ENCODE measurements at places on chromosomes 13 and 19.
A peak's percentile ranks its signal among the peaks of the same experiment; 100 is the strongest.

GRCh38 chr19:1387684-1388636, 4.3 kb downstream of the NDUFS7 start:
- DNase-seq = no peak

GRCh38 chr19:49978324-49978723, 17.4 kb upstream of the SIGLEC11 start:
- no peak for DNase-seq

DNA sequence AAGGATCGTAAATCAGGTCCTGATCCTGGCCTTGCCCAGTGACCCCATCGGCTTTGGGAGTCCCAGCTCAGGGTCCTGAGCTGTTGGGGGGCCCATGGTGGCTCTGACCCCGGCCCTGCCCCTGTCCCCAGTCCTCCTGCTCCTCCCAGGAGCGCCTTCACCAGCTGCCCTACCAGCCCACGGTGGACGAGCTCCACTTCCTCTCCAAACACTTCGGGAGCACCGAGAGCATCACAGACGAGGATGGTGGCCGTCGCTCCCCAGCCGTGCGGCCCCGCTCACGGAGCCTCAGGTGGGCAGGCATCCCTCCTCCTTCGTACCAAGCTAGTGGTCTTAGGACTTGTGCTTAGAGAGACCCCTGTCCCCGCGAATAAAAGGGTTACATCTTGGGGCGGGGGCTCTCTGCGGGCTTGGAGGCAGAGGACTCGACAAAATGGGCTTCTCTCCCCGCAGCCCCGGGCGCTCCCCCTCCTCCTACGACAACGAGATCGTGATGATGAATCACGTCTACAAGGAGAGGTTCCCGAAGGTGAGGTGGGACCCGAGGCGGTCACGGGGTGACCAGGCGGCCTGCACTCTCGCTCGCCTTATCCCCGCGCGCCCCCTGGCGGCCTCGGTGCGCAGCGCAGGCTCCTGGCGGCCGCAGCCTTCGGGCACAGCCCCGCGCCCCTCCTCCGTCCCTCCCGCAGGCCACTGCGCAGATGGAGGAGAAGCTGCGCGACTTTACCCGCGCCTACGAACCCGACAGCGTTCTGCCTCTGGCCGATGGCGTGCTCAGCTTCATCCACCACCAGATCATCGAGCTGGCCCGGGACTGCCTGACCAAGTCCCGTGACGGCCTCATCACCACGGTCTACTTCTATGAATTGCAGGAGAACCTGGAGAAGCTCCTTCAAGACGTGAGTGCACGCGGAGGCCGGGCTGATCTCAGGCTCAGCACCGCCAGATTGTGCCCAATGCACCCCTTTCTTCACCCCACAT, 9.1 kb downstream of the MAST1 start:
- DNase-seq = peak; percentile 97

GRCh38 chr19:17200408-17201079, 14.6 kb upstream of the USE1 start:
- DNase-seq = no peak

GRCh38 chr19:49924004-49924880, 4.8 kb upstream of the ATF5 start:
- DNase-seq = no peak

DNA sequence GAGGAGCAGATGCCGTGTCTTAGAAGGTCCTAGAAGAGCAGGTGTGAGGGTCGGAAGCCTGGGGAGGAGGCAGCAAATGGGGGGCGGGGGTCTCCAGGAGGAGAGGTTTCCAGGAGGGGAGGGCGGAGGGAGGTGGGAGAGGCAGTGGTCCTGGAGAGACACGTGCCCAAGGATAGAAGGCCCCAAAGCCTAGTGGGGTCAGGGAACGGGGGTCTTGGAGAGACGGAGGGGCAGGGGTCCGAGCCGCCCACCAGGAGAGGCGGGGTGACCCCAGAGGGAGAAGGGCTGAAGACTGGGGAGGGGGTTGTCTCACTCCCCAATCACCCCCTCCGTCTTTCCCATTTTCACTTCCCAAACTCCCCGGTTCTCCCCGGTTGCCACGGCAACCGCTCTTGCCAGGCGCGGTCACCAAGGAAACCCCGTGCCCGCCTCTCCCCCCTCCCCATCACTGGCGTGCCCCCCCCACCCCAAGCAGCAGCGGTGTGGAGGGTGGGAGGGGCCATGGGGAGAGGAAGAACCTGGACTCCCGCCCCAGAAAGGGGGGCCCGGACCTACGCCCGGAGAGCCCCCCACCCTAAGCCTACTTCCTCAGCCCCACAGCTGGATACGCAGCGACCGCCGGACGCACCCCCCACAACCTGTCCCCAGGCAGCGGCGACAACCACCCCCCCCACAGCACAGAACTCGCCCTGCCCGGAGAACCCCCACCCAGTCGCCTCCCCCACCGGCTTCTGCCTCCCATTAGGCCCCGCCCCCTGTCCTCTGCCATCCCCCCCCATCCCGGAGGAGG, 988 bp downstream of the LRRC4B start:
- DNase-seq = no peak

GRCh38 chr13:65488606-65489005, 1741.5 kb downstream of the PCDH9 start:
- DNase-seq = no peak

- no peak for DNase-seq
Measured at GRCh38 chr13:41835871-41836270, 125.0 kb downstream of the VWA8 start.

DNA sequence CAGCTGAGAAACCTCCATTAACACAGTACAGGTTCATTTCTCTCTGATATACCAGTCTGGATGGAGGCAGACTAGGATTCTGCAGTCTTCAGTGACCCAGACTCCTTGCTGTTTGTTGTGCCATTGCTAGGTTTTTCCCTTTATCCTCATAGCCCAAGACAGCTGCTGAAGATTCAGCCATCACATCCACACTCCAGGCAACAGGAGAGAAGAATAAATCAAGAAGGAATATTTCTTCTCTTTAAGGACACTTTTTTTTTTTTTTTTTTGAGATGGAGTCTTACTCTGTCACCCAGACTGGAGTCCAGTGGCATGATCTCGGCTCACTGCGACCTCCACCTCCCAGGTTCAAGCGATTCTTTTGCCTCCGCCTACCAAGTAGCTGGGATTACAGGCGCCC, 14.3 kb downstream of the CLPTM1 start:
- DNase-seq = no peak

DNA sequence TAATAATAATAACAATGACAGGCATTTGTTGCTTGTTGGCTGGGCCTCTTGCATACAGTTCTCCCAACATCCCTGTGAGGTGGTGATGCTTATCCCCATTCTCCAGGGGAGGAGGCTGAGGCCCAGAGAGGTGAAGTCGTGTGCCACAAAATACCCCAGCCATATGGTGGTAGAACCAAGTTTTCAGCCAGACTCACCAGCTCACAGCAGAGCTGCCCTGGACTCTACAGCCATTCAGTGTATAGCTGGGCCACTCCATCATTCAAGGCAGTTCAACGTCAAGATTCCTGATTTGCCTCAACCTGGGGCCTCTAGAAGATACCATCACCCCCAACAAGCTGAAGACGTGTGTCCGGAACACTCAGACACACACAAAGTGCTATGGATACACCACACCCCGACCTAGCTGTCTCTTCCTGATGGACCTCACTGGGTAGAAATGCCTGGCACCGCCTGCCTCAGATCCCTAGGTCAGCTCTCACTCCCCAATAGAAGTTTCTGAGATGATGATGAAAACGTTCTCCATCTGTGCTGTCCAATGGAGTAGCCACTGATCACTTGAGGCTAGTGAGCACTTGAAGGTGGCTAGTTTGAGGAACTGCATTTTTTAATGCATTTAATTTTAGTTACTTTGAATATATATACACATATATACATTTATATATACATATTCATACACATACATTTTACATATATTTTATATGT, 4.3 kb upstream of the CEACAM19 start:
- DNase-seq = no peak

GRCh38 chr19:11566164-11566563, 7.1 kb upstream of the ELOF1 start:
- no peak for DNase-seq

DNA sequence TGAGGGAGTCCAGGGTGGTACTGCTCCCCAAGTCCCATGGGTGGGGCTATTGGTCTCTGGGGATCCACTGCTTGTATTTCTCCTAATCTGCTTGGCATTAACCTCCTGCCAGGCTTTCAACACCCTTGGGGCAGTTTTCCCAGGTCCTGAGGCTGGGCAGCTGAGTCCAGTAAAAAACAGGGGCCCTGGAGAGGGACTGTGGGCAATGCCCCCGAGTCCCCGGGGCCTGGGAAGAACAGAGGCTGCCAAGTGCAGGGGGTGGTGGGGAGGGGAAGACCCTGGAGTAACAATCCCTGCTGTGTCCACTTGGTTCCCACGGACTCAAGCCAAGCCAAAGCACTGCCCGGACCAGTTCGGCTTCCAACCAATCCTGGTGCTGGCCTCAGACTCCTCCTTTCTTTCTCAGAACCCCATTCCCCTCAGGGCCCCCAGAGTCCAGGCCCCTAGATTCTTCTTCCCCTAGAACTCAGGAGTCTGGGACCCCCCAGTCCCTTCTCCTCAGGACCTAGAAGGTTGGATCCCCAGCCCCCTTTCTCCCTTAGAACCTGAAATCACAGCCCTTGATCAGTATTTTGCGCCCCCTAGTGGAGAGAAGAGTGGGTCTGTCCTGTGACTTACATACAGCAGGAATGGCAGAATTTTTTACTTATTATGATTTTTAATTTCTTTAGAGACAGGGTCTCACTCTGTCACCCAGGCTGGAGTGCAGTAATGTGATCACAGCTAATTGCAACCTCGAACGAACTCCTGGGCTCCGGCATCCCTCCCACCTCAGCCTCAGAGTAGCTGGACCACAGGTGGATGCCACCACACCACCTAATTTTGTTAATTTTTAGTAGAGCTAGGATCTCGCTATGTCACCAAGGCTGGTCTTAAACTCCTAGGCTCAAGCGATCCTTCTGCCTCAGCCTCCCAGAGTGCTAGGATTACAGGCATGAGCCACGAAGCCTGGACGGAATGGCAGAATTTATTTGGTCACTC, 3.7 kb upstream of the CLPTM1 start:
- DNase-seq = peak; percentile 55

DNA sequence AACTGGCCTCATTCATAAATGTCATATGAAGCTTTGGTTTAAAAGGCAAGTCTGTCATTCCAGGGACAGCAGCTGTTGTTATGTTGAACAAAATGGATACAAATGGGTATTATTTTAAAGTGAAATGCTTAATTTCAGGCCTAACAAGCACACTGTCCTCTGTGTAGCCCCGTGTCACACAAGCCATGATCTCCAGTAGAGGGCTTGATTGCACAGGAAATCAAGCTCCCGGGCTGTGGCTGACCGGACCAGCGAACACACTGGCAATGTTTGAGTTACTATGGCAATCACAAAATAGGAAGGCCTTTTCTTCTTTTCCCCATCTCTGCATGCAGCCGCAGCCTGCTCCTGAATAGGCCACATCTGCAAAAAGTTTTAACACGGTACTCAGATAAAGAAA, 64.0 kb upstream of the GSX1 start:
- no peak for DNase-seq

GRCh38 chr13:110572778-110573118, 11.2 kb upstream of the RAB20 start:
- DNase-seq = no peak

DNA sequence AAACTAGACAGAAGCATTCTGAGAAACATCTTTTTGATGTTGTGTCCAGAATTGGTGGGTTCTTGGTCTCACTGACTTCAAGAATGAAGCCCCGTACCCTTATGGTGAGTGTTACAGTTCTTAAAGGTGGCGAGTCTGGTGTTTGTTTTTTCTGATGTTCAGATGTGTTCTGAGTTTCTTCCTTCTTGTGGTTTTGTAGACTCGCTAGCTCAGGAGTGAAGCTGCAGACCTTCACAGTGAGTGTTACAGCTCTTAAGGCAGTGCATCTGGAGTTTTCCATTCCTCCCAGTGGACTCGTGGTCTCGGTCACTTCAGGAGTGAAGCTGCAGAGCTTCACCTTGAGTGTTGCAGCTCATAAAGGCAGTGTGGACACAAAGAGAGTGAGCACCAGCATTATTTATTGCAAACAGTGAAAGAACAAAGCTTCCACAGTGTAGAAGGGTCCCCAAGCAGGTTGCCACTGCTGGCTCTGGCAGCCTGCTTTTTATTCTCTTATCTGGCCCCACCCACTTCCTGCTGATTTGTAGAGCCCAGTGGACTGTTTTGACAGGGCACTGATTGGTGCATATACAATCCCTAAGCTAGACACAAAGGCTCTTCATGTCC, 1820.8 kb downstream of the UQCRFS1 start:
- DNase-seq = no peak

DNA sequence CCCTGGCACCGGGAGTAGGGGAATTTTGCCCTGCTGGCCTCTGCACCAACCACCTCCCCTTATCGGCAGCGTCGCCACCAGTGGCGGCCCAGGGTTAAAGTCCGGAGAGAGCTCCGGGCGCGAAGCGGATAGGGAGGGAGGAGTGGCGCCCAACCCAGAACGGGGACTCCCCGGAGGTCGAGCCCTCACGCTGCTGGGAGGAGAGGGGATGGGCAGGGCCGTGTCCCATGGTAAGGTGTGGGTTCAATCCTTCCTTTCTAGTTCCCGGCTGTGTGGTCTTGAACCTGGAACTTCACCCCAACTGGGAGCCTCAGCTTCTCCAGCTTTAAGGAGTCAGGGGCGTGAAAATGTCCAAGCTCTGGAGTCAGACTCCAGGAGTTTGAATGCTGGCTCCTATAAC, 23.3 kb upstream of the BCL3 start:
- no peak for DNase-seq

DNA sequence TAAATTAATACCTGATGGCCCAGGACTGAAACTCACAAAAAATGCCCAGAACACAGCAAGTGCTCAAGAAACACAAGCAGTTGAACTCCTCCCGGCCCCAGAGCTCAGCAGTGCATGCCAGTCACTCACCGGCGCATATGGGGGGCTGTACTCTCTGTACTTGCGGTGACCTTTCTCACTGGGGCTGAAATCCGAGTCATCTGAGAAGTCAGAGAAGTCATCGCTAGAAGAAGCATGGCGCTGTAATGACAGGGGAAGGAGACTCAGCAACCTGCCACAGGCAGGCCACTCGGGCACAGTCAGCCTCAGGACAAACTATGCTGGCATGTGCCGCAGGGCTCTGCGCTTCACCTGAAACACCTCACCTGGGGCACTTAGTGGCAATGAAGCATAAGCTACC, 19.7 kb downstream of the ZC3H4 start:
- DNase-seq = no peak

GRCh38 chr13:33244210-33244906, 41.2 kb downstream of the STARD13 start:
- DNase-seq = no peak

DNA sequence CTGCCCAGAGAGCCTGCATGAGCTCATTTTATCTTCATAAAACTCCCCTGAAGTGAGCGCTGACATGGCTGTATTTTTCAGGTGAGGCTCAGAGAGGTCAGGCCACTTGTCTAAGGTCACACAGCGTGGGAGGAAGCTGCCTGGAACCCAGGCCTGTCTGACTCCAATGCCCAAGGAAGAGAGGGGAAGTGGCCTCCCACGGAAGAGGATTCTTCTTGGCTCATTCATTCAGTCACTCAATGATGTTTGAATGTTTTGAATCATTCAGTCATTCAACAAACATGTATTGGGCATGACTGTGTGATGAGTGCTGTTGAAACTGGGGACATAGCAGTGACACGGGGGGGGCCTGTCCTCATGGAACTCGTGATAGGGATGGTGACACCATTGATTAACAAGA, 12.0 kb downstream of the ACTL9 start:
- no peak for DNase-seq

- no peak for DNase-seq
Measured at GRCh38 chr13:50552424-50552966, 291.0 kb downstream of the DLEU7 start.
